Stimulated activated CD4-positive, alpha-beta T cell treated with anti-CD3 and anti-CD28 coated beads, Interleukin-4, amount 100 ng/mL, for 24 hours (primary cell): ENCODE measurements at places on chromosomes 5 and 9.

DNA sequence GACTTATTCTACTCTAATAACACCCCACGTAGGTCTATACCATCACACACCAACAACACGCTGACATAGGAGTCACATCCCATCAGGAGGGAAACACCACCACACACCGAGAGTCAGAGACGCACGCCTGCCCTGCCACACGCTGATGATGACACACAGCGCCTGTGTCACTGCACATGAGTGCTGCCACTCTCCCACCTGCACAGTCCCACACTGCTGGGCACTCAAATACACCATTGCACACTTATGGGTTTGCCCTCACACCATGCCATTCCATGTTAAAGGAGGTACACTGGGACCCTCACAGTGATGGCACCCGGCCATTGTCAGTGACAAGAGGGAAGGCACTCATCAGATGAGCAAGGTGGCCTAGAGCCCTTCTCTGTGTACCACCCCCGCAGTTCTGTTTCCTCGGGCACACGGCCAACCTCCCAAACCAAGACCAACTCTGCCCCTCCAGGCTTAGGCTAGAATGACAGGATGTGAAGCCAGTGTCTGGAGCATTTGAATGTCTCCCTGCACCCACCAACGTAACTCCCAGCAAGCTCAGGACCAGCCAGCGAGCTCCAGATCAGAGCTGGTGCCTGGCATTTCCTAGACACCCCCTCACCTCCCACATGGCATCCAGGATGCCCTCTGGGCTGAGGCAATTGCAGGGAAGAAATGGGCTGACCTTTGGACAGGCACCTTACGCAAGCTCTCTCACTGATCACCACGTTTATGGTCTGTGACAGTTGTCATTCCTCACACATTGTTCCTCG lies 3.6 kb upstream of the CPLX2 start:
- no peak for DNase-seq

GRCh38 chr9:69264526-69264925 lies 60.5 kb upstream of the ENTREP1 start:
- DNase-seq, result no peak

DNA sequence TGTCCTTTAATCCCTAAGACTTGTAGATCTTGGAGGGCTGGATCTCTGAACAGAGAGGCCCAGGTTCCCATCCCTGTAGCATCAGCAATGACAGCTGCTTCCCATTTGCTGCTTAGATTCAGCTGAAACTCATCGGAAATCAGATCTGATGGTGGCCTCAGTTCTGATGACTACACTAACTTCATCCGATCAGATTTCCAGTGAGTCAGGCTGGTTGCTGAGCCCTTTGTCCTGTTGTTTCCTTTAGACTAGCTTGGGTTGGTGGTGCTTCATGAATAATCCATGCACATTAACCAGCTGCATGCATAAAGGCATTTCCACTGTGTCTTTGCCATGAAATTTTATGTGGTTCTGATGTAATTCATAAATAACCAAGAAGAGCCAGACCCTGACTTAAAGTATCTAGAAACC lies 195.2 kb upstream of the TUT7 start:
- no peak for DNase-seq

GRCh38 chr9:85600675-85601263 lies 141.0 kb downstream of the AGTPBP1 start:
- no peak for DNase-seq

- DNase-seq, result no peak
Observed at GRCh38 chr9:134503301-134504105, 138.1 kb upstream of the COL5A1 start.

GRCh38 chr5:33297760-33298216 lies 143.0 kb upstream of the TARS1 start:
- no peak for DNase-seq

DNA sequence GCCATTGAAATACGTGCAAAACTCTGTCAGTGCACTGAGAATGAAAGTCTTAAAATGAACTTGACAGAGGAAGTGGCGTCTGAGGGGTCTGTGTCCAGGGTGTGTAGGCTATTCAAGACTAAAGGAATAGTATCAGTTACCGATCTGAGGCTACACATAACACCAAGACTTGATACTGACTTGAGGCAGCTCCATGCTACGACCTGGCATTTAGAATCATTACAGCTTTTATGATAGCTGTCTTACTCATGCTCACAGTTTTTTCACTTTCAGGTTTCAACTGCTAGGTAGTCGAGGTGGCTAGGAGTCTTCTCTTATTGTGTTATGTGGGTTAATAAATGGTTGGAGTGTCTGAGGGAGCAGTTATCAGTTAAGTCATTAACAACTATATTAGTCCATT lies 92.8 kb upstream of the SLCO6A1 start:
- DNase-seq, result peak; percentile 3

- DNase-seq, result no peak
Observed at GRCh38 chr5:15452781-15453180, 47.2 kb upstream of the FBXL7 start.

DNA sequence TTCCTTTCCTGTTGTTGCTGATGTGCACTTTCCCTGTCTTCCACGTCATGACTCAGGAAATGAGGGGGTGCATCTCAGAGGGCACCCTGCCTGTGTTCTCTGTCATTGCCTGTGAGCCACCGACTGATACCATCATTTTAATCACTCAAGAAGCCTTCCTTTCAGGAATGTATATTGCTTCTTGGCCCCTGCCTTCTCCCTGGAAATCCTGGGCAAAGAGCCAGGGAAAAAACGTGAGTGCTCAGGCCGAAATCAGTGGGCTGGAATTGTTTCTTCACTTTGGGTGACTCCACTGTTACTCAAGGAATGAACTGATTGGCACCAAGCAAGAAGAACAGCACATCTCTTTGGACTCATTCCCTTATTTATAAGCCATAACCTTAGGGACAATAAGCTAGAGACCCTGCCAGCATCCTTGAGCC lies 126.1 kb downstream of the SNX18 start:
- DNase-seq, result no peak

DNA sequence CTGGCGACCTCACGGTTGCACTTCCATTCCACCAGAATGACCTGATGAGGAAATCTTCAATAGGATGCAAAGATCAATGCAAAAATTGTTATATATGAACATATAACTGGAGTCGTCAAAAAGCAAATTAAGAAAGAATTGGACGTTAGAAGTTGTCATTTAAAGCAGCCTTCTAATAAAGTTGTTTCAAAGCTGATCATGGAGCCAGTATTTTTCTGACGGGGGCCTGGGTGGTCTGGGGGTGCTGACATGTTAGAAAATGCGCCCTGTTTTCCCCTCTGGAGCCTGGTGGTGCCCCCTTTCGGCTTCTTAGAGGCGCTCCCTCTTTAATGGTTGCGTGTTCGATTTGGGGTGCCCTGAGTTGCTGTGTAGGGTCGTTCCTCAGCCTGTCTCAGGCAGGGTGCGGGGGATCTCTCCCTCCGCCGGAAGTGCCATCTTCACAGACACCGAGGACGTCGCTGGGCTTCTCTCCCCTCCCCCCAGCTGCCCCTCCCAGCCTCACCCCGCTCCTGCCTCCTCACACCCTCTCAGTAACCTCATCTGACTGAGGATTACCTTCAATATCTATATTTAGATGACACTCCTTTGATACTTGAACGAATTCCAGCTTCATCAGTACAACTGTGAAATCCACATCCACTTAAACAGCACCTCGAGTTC lies 18.3 kb downstream of the PTGES2 start:
- DNase-seq, result no peak

DNA sequence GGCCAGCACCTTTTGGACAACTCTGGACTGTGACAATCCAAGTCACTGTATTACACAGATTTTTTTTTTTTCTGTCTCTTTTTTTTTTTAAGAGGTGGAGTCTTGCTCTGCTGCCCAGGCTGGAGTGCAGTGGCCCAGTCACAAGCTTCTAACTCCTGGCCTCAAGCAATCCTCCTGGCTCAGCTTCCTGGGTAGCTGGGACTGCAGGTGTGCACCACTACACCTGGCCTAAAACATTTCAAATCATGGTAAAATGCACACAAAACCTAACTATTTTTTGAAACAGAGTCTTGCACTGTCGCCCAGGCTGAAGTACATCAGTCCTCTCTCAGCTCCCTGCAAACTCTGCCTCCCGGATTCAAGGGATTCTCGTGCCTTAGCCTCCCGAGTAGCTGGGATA lies 7.2 kb upstream of the N4BP3 start:
- no peak for DNase-seq

GRCh38 chr5:80318212-80318611 lies 1.6 kb upstream of the SPZ1 start:
- DNase-seq, result no peak

- DNase-seq, result no peak
Observed at GRCh38 chr5:88109818-88110217, 158.8 kb downstream of the TMEM161B start.

DNA sequence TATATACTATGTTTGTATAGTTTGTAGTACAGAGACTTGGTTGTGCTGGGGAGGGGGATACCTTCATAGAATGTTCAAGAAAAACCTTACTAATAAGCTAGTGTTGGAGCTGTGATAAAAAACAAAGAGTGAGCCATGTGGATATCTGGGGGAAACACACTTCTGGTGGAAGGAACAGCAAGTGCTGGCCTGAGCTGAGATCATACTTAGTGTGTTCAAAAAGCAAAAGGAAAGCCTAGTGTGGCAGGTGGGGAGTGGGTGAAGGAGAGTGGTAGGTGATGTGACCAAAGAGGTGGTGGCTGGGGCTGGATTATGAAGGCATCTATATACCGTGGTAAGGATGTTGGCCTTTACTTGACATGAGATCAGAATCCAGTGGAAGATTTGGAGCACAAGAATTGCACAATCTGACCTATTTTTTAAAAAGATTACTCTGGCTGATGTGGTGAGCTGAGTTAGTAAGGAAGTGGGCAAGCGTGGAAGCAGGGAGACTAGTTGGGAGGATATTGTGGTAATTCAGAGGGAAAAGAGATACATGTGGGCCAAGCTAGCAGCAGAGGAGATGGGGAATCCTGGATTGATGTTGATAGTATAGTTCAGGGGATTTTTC lies 26.6 kb downstream of the PALM2AKAP2 start:
- DNase-seq, result no peak

- no peak for DNase-seq
Observed at GRCh38 chr5:3339092-3339797, 256.4 kb upstream of the IRX1 start.

DNA sequence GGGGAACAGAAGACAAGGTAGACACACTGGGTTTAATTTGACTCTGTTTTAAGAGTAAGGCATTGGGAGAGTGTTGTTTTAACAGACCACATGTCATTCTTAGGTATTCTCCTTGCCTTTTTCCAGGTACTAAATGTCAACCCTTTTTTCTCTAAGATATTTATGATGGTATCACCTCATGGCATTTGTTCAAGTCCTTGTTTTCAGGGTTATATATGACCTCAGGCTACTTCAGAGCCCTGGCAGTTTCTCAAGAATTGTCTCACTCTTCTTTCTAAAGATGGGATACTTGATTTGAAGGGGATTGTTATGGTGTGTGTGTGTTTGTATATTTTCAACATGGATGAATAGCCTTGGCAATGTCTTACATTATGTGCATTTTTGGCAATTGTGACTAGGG lies 131.1 kb upstream of the ACTBL2 start:
- no peak for DNase-seq

GRCh38 chr5:136655468-136655867 lies 290.1 kb upstream of the TRPC7 start:
- DNase-seq, result no peak

DNA sequence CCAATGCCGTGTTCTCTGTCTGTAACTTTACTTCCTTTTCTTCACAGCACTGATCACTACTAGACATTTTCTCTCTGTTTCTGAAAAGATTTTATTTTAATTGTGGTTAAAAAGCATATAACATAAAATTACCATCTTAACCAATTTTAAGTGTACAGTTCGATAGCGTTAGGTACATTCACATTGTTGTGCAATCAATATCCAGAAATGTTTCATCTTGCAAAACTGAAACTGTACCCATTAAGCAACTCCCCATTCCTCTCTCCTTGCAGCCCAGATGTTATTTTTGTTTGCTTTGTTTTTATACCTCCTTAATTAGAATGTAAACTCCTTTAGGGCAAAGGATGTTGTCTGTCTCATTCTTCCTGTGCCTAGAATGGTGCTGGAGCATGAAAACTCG lies 47.5 kb downstream of the COL27A1 start:
- DNase-seq, result no peak

DNA sequence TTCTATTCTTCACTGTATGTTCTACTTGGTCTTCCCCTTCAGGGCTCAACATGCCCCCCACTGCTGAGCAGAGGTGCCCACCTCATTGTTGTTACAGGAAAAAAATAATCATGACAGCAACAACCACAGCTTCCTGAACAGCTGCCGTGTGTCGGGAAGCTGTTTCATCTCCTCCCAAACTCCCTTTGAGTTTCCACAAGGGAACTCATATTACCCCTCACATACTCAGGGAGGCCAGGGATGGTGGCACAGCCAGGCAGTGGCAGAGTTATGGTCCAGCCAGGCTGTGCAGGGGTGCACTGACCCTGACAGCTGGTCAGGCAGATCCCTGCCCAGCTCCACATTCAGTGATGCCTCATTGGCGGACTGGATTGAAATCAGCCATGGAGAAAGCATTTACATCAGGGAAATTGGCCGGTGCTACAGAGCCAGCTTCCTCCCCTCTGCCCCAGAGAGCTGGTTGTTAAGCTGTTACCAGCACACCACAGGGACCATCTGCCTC lies 37.3 kb downstream of the SARDH start:
- no peak for DNase-seq

- no peak for DNase-seq
Observed at GRCh38 chr5:28065656-28066055, 1027.3 kb upstream of the CDH9 start.

- DNase-seq, result peak; percentile 43
Observed at GRCh38 chr5:159094745-159095144, 5.0 kb downstream of the EBF1 start.

DNA sequence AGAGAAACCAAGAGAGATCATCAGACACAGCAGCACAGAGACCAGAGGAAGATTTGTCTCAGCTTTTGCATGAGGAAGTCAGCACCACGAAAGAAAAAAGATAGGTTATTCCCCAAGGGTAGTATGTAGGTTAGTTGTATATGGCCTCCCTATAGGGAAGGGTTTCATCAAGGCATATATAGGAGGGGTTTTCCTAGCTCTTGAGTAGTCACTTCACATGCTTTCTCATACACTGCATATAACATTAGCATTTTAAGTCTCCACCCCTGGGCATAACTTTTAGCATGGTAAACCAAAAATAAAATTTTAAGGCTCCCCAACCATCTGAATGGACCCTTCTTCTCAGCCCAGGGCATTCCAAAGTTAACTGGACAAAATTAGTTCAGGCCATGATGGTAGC lies 1571.6 kb upstream of the ACO1 start:
- DNase-seq, result no peak
